ENCODE measurements at places on chromosomes 2 and 18.

DNA sequence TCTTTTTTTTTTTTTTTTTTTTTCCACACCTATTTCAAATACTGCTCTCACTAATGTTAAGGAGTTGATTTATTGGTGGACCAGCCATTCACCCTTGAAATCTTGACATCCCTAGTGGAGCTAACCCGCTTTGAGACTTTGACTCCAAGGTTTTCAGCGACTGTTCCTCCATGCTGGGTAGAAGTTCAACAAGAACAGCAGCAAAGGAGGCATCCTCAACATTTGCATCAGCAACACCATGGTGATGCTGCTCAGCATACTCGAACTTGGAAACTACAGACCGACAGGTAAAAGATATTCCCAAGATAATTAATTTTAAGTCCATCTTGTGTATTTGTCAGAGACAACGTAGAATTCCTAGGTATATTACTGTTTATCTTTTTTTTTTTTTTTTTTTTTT, 74.0 kb downstream of the BIRC6 start:
- DNase-seq: no peak

DNA sequence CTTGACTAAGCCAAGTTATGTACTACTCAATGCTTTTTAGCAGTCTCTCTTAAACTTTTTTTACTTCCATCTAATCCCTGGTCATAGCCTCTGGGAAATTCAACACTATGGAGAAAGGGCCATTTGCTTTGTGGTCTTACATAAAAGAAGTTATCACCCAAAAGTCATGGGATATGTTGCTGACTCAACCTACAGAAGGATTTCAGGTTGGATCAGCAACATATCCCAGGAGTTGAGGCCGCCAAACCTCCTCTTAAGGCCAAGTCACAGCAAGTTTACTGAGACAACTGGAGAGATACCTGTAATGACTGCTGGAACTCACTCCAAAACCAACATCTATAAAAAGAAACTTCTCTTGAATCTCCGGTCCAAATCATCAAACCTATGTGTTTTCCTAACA, 141.1 kb downstream of the IRS1 start:
- DNase-seq: no peak

DNA sequence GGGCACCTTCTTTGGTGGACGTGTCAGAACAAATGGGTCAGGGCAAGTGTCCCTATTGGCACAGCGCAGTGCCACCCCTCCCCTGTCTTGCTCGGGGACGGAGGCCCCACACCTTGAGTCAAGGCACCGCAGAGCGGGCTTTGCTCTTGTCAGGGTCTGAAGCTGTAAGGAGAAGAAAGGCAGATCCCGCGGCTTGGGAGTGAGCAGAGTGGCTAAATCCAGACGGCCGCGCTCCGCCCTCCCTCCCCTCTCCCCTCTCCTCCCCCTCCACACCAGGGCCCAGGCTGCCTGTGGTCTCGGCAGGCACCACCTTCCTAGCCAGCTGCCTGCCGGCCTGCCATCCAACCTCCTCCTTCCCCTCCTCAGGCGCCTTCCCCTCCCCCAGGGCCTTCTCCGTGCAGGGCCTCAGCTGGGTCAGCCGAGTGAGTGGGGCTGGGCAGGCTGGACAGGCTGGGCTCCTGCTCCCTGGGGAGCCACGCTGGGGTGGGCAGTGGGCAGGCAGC, 25.8 kb downstream of the SPEG start:
- peak; percentile 48 for DNase-seq

DNA sequence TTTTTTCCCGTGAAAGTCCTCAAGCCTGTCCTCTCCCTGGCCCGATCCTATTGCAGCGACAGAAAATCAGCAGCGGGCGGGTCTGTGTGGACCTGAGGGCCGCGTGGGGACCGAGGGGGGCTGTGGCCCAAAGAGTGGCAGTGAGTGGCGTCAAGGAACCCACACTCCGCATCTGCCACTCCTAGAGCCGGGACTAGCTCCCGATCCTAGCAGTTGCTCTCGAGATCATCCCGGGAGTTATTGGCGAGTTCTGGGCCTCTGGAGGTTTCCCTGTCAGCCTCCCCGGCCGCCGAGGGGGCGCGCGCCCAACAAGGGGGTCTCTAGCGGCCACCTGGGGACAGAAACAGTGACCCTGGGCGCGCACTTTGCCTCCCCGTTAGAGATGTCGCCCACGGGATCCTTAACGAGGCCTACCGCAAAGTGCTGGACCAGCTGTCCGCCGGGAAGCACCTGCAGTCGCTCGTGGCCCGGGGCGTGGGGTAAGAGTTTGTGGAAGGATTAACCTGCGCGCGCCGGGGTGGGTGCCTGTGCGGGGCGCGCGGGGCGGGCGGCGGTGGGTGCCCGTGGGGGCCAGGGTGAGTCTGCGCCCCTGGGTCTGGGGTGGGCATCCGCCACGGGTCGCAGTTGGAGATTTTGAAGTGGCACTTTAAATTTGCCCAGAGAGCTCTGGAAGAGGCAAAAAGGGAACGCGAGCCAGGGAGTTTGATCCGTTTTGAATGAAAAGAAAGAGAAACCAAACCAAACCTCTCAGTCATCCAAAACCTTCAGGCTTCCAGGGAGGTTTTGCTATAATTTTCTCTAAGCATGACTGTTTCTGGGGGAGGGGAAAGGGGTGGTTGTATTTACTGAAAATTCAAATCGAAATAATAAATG, 3.5 kb downstream of the ADCYAP1 start:
- no peak for DNase-seq

DNA sequence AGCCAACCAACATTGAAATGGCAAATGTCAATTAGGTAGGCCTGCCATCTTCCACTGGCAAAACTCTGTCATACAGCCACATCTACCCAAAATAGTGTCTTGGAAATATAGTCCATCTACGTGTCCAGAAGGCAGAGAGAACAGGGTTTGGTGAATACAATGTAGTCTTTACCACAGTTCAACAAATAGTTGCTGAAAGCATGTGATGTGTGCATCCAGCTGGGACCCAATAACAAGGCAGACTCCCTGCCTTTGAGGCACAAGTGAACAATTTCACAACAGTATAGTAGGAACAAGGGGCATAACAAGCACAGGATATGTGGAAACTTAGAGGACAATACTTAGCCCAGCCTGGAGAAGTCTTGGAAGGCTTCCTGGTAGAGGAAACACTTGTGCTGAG, 72.6 kb downstream of the EVA1A start:
- no peak for DNase-seq

Data from RPMI8226 (cell line).